ENCODE measurements at places on chromosomes 4 and X.

DNA sequence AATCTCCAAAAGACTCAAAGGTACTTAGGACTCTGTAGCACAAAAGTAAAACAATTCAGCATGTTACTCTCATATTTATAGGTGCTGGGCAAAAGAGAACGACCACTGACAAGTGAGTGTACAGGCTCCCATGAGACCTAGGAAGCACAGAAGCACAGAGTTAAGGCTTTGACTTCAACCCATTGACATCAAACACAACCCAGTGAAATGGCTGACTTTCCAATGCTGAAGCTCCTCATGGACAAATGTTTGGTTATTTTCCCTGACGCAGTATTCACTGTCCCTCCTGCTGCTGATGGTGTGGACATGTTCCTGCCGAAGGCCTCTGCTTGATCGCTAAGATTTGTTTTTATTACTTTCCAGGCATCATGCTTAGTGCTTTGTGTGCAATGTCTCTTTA lies 148.7 kb downstream of the TSPAN5 start:
- no peaks in the 10 kb centered on the region for H3K27me3 ChIP-seq
- no peak overlapping the region for H3K4me3 ChIP-seq
- peaks cover 9% of the 10 kb centered on the region for H3K4me1 ChIP-seq
- no peak overlapping the region for H3K27ac ChIP-seq
- H3K36me3 ChIP-seq: peaks cover 9% of the 10 kb centered on the region
- DNase-seq: no peak

DNA sequence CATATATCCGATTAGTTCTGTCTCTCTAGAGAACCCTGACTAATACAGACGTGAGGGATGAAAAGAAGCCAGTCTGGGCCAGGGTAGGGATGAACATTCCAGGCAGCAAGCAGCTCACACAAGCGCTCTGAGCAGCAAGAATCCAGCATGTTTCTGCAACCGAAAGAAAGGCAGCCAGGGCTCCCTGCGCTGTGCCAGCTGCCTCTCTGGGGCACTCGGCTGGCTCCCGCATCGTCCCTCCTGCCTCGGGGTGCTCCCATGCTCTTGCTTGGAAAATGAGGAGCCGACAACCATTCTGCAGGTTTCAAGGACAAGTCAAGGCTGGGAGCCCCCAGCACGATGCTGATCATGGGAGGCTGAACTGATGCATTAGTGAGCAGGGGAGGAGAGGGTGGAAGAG lies 7.0 kb downstream of the JAKMIP1 start:
- no peak overlapping the region for H3K4me3 ChIP-seq
- H3K36me3 ChIP-seq: no peaks in the 10 kb centered on the region
- DNase-seq: no peak
- H3K27ac ChIP-seq: no peak overlapping the region

DNA sequence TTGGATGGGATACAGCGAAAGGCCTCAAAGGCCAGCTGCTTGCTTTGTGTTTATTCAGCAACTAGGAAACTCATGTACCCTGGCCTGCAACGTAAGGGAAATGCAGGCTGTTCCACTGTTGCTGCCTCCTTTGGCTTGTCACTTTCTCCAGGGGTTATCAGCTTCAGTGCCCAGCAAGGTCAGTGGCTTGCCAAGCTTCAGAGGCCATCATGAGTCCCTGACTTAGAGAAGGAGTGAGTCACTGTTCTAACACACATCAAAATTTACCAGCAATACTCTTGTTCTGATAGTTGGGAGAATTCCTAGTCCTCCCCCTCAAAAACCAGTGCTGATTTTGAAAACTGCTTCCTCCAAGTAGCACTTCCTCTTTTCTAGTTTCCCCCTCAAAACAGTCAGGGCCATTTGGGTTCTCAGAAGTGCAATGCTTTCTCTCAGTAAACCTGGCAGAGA lies 250.8 kb downstream of the ARHGAP24 start:
- peaks cover 28% of the 10 kb centered on the region for H3K4me1 ChIP-seq
- H3K27me3 ChIP-seq: no peaks in the 10 kb centered on the region
- DNase-seq: peak; percentile 46
- H3K27ac ChIP-seq: peak overlapping the region; percentile 93
- H3K36me3 ChIP-seq: peaks cover 20% of the 10 kb centered on the region

- no peaks in the 10 kb centered on the region for H3K4me1 ChIP-seq
- no peaks in the 10 kb centered on the region for H3K36me3 ChIP-seq
- H3K27ac ChIP-seq: no peak overlapping the region
- H3K27me3 ChIP-seq: peaks cover 4% of the 10 kb centered on the region
- H3K4me3 ChIP-seq: no peak overlapping the region
- DNase-seq: no peak
Observed at GRCh38 chrX:151970661-151971060, 3.8 kb downstream of the GABRE start.

- peaks cover 7% of the 10 kb centered on the region for H3K27me3 ChIP-seq
- no peak overlapping the region for H3K4me3 ChIP-seq
- no peak overlapping the region for H3K27ac ChIP-seq
Observed at GRCh38 chr4:105923497-105924238, 28.4 kb downstream of the NPNT start.

- H3K27me3 ChIP-seq: no peaks in the 10 kb centered on the region
- H3K36me3 ChIP-seq: peaks cover 18% of the 10 kb centered on the region
Observed at GRCh38 chrX:2484721-2485648, 15.8 kb downstream of the DHRSX start.

DNA sequence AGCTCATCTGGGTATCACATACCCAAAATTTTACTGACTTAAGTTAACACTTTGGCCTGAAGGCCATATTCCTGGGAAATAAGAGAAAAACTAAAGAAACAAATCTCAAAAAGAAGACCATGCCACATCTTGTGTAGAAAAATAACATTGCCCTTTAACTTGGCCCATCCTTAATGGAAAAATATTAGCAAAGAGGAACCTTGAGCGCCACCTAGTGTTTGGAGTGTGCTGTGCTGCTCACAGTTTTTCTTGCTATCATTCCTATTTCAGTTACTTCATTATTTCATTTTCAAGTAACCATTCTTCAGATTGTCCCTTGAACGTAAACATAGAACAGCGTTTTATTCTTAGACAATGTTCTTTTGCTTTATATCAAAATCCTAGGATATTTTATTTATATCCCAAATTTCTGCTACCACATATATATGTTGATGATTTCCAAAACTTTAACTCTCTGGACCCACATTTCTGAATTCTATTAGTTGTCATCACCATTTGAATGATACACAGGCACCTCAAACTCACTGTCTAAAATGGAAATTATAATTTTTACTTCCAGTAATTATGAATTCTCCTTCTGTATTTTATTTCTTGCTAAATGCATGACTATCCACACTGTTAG lies 999.0 kb upstream of the ADGRL3 start:
- H3K4me3 ChIP-seq: no peak overlapping the region
- H3K27me3 ChIP-seq: no peaks in the 10 kb centered on the region
- H3K36me3 ChIP-seq: no peaks in the 10 kb centered on the region
- no peaks in the 10 kb centered on the region for H3K4me1 ChIP-seq
- no peak overlapping the region for H3K27ac ChIP-seq

DNA sequence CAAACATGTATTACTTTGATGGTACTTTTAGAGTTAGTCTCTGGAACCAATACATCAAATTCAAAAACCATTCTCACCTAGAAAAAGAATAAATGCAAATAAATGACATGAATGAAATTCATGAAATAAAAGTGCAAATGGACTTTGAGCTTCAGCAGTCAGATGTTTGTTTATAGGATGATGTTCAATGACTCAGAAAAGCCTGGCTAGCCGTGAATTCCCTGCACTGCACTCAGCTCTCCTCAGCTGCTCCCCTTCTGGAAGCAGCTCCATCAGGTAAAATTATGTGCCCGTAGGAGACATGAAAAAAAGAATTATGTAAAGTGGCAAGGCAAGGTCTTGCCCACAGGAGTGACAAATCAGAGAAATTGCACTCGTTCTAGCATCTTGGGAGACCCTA lies 390.6 kb downstream of the GPM6A start:
- H3K36me3 ChIP-seq: no peaks in the 10 kb centered on the region
- DNase-seq: no peak
- no peaks in the 10 kb centered on the region for H3K27me3 ChIP-seq
- H3K4me1 ChIP-seq: peaks cover 2% of the 10 kb centered on the region
- H3K4me3 ChIP-seq: no peak overlapping the region

DNA sequence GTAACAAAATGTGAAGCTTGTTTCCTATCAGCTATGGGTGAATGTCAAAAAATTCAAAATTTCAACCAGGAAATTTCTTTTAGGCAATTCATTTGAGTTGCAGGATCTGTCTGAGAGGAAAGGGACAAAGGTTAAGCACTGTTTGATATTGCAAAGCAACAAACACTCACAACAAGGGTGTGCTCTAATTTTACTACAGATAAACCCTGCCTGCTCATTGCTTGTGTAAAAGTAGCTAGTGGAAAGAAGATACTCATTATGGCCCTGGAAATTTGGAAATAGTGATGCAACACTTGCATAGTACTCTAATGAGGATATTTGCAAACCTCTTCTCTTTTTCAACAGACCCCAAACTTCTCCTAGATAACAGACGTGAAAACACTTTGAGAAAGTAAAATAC lies 27.1 kb downstream of the FAM47E start:
- no peaks in the 10 kb centered on the region for H3K4me1 ChIP-seq
- H3K36me3 ChIP-seq: no peaks in the 10 kb centered on the region
- no peak overlapping the region for H3K27ac ChIP-seq
- no peak overlapping the region for H3K4me3 ChIP-seq

- no peaks in the 10 kb centered on the region for H3K27me3 ChIP-seq
- H3K36me3 ChIP-seq: no peaks in the 10 kb centered on the region
- peaks cover 35% of the 10 kb centered on the region for H3K4me1 ChIP-seq
Observed at GRCh38 chr4:184825141-184825895, 450 bp downstream of the ACSL1 start.

GRCh38 chrX:103404231-103405008 lies 28.1 kb downstream of the BEX3 start:
- H3K4me1 ChIP-seq: peaks cover 3% of the 10 kb centered on the region
- peaks cover 2% of the 10 kb centered on the region for H3K27me3 ChIP-seq
- peak; percentile 14 for DNase-seq
- peak overlapping the region; percentile 93 for H3K4me3 ChIP-seq
- no peaks in the 10 kb centered on the region for H3K36me3 ChIP-seq

- no peaks in the 10 kb centered on the region for H3K27me3 ChIP-seq
- H3K4me1 ChIP-seq: no peaks in the 10 kb centered on the region
- no peak overlapping the region for H3K4me3 ChIP-seq
- DNase-seq: no peak
Observed at GRCh38 chr4:175271010-175271630, 353.0 kb downstream of the ADAM29 start.

DNA sequence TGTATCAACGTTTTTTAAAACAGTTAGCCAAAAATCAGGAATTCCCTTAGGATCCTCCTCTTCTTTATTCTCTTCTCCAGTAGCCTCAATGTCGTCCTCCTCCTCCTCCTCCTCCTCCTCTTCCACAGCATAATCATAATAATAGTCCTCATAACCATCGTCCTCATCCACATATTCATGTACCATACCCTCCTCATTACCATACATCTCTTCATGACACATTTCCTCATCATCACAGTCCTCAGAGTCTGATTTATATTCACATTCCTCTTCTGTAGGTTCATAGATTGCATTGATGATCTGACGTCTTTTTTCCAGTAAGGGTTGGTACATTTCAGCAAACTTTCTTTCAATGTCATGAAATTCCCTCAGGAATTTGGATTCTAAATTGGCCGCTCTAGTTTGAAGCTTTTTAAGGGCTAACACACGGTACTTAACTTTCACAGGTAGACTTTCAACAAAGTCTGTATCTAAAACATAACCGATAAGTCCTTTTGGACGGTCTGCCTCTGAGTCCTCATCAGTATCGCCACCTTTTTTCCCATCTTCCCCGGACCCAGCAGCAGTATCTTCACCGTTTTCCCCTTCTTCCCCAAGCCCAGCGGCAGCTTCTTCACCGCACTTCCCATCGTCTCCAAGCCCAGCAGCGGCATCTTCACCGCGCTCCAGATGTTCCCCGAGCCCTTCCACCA lies 771 bp downstream of the NAP1L2 start:
- H3K27ac ChIP-seq: peak overlapping the region; percentile 84
- H3K4me1 ChIP-seq: peaks cover 6% of the 10 kb centered on the region
- peak overlapping the region; percentile 78 for H3K4me3 ChIP-seq
- no peaks in the 10 kb centered on the region for H3K36me3 ChIP-seq
- peaks cover 3% of the 10 kb centered on the region for H3K27me3 ChIP-seq
- no peak for DNase-seq

DNA sequence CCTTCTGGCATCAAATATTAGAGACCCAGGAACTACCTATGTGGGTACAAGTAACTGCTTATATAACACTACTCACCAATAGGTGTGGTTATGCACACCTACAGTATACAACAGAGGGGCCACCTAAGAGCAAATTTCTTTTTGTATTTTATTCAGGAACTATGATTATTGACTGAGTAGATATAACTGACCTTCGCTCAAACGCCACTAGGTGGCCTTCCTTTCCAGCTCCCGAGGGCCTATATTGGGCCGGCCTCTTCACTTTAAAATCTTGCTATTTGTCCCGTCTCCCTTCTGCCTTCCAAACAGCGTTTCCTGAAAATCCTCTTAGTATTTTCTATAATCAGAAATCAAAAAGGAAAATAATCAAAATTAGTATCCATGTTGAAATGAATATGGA lies 19.9 kb upstream of the PABPC5 start:
- H3K27ac ChIP-seq: no peak overlapping the region
- no peaks in the 10 kb centered on the region for H3K27me3 ChIP-seq
- no peaks in the 10 kb centered on the region for H3K36me3 ChIP-seq
- no peak overlapping the region for H3K4me3 ChIP-seq
- no peaks in the 10 kb centered on the region for H3K4me1 ChIP-seq
- no peak for DNase-seq

GRCh38 chr4:1036976-1037810 lies 25.8 kb downstream of the FGFRL1 start:
- H3K27me3 ChIP-seq: peaks cover 1% of the 10 kb centered on the region
- H3K27ac ChIP-seq: no peak overlapping the region
- no peak for DNase-seq
- H3K4me1 ChIP-seq: no peaks in the 10 kb centered on the region
- no peaks in the 10 kb centered on the region for H3K36me3 ChIP-seq

GRCh38 chr4:152456609-152457008 lies 79.3 kb downstream of the FBXW7 start:
- H3K27me3 ChIP-seq: no peaks in the 10 kb centered on the region
- DNase-seq: no peak
- peak overlapping the region; percentile 82 for H3K27ac ChIP-seq
- peaks cover 36% of the 10 kb centered on the region for H3K4me1 ChIP-seq

GRCh38 chr4:142285222-142285583 lies 560.9 kb downstream of the INPP4B start:
- H3K4me3 ChIP-seq: no peak overlapping the region
- no peak for DNase-seq
- H3K36me3 ChIP-seq: no peaks in the 10 kb centered on the region
- H3K27ac ChIP-seq: no peak overlapping the region

DNA sequence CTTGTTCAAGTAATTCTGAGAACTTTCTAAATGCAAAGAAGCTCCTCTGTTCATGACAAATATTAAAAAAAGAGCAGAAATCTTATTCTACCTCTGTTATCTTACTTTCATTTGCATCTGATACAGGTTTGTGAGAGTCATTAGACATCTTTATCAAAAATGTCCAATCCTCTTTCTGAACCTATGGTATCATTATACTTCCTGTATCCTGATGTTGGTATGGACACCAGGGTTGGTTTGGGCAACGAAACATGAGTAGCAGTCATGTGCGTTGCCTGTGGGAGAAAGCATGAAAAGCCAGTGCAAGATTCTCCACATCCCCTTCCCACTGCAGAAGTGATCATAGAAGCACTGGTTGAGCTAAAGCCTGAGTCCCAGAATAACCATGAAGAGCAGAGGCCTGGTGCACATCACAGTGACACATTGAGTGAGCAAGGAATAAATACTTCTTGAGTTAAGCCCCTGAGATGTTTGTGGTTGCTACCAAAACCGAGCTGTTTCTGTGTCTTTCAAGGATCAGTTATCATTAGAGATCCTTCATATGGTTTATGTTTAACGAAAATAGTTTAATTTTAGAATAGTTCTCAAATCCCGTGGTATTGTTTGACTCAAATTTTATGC lies 197.2 kb downstream of the BANK1 start:
- H3K27me3 ChIP-seq: no peaks in the 10 kb centered on the region
- peaks cover 45% of the 10 kb centered on the region for H3K36me3 ChIP-seq
- no peak overlapping the region for H3K4me3 ChIP-seq
- H3K4me1 ChIP-seq: peaks cover 44% of the 10 kb centered on the region
